Large intestine (tissue), 12 donors: ENCODE measurements at places on chromosomes 4 and X. TPM values are rescaled to one million over a fixed set of nuclear protein-coding genes. Genes with fewer than 3 reads are reported as not detected.

PRR32 gene
- polyA plus RNA-seq: 0.18 TPM

USP11 gene
- polyA plus RNA-seq: 57.6 TPM

TLR8 gene
- polyA plus RNA-seq: 0.67 TPM

MAGEA8 gene
- polyA plus RNA-seq: 0.12 TPM

SATL1 gene
- 0.22 TPM for polyA plus RNA-seq

COX7B2 gene
- not detected for polyA plus RNA-seq

NIPAL1 gene
- polyA plus RNA-seq: 30.7 TPM

TLL1 gene
- 2.8 TPM for polyA plus RNA-seq

MPC1L gene
- polyA plus RNA-seq: not detected

SMIM43 gene
- polyA plus RNA-seq: 0.48 TPM

GYPA gene
- polyA plus RNA-seq: 3.5 TPM

NAP1L2 gene
- 1.9 TPM for polyA plus RNA-seq

CCKAR gene
- polyA plus RNA-seq: 0.52 TPM

DNA sequence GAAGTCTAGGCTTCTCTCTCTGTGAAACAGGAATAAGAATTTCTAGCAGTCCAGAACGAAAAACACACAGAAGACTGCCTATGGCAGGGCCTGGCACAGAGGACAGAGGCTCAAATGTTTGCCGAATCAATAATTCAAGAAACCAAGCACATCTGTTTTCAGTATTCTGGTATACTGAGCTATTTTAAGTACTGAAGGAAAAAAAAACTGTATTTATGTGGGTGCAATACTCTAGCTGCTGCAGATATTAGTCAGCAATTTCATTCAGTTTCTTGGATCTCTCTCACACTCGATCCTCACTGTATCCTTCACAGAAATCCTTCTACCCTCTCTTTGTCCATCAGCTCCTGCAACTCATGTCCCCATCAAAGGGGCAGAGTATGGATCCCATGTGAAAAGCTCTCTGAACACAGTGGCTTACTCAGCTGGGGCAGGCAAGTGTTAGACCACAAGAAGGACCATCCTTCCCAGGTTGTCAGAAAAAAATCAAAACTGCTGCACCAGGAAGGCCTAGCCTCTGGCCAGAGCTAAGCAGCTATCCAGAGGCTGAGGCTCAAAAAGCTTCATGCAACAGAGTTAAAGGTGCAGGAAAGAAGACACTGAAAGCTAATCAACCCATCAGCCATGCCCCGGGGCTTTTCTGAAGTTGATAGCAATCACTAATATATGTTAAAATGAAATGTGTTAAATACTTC, 9.1 kb upstream of the USO1 start:
- DNase-seq: no peak

DNA sequence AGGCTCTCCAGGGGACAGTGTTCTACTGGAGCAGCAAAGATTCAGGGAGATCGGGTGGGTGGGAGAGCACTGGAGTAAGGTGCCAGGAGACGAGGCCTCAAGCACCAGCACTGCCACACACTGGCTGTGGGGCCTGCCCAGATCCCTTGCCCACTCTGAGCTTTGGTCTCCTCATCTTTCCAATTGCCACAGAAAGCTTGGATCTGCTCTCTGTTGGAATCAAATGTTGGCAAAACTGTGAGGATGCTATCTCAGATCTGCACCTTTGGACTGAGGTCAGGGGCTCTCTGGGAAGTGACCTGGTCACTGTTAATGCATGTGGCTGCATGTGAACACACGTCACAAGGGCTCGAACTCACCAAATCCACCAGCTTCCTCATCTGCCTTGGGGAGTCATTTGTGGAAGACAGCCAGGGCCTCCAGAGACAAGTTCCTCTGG, 1.3 kb downstream of the RIPPLY1 start:
- peak; percentile 29 for DNase-seq

- no peak for DNase-seq
Observed at GRCh38 chr4:89712141-89712540, 124.8 kb downstream of the SNCA start.

- DNase-seq: peak; percentile 66
Observed at GRCh38 chr4:106287353-106287969, 28.5 kb downstream of the TBCK start.

DNA sequence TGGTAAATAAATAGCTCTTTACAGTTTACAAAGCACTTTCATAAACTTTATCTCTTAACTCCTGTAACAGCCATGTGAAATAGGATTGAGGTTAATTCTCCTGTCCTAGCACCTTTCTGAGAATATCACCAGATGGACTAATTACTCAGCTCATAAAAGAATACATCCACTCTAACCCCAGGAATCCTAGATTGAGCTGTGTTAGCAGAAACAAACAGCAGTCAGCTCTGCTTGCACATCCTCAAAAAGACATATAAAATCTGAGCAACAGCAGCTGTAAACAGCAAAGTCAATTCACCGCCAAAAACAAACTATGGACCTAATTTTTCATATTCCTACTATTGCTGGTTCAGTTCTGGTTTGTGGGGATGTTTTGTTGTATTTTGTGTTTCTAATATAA, 182.8 kb downstream of the QDPR start:
- DNase-seq: no peak

DNA sequence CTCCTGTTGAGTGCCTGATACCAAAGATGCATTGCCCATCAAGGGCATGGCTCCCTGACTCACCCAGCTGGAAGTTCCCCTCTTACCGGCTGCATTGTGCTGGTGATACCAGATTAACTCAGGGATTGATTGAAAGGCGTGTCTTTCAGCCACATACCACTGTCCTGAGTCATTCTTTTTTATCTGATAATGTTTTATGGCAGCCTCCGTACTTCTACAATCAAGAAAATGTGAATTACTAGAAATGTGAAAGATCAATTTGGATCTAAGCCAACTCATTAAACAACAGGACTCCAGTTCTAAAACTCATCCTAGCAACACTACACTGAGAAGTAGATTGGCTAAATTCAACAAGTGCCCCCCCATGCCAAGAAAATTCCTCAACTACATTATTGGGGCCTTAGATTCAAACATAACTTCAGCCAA, 40.0 kb downstream of the TXK start:
- peak; percentile 19 for DNase-seq

DNA sequence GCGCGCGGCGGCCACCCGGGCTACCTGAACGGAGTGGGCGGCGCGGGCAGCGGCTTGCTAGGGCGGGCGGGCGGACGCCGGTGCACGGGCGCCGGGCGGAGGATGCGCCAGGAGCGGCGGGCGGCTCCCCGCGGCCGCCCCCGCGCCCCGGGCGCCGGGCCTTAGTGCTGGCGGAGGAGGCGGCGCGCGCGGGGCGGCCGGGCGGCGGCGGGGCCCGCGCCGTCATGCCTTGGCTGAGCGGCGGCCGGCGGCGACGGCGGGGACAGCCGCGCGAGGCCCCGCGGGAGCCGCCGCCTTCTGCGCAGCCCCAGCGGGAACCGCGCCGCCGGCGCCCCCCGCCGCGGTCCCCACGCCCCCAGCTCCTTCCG, 48.2 kb downstream of the CLDN34 start:
- no peak for DNase-seq

- peak; percentile 70 for DNase-seq
Observed at GRCh38 chr4:2009651-2010233, 968 bp upstream of the NELFA start.

- no peak for DNase-seq
Observed at GRCh38 chrX:129346574-129346973, 176.7 kb downstream of the SMARCA1 start.

GRCh38 chr4:184343502-184344177, 126.0 kb upstream of the ENPP6 start:
- DNase-seq: peak; percentile 90

- no peak for DNase-seq
Observed at GRCh38 chr4:146340798-146341197, 126.5 kb downstream of the REELD1 start.

DNA sequence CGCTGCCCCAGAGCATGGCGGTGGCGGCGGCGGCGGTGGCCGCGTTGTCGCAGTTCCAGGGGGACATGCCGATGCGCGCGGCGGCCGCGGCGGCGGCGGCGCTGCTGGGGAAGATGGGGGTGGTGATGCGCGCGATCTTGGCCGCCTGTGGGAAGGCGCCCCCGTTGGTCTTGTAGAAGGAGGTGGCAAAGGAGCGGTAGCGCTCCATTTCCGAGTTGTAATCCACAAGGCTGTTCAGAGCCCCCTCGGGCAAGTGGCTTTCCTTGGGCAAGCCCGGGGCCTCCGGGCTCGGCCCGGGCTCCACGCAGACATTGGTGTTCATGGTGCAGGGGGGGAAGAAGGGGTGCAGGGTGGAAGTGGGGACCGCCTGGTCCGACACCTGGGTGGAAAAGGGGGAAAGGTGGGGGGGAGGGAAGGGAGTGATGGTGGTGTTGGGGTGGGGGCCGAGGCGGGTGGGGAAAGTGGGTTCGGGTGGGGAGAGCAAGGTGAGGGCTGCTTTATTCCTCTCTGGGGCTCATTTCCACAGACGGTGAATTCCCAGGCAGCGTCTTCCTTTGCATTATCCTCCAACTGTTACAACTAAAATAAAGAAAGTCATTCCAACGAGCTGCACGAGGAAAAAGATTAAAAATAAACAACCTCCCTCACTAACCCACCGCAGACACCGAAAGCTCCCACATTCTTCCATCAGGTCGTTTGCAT, 3.1 kb downstream of the CXXC4 start:
- DNase-seq: peak; percentile 53

- no peak for DNase-seq
Observed at GRCh38 chr4:166655705-166656104, 578.6 kb downstream of the SPOCK3 start.

DNA sequence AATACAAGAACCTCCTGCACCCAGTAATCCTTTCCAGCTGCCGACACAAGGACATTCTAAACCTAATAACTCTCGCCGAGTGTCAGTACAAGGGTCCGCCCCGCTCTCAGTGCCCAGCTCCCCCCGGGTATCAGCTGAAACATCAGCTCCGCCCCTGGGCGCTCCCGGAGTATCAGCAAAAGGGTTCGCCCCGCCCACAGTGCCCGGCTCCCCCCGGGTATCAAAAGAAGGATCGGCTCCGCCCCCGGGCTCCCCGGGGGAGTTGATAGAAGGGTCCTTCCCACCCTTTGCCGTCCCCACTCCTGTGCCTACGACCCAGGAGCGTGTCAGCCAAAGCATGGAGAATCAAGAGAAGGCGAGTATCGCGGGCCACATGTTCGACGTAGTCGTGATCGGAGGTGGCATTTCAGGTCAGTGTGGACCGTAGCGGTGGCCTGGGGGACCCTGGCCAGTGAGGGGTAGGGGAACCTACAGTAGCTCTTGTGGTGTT, at the start of gene MAOA:
Gene MAOA (plus strand): TSS at position 295 of the 490 bp plus-strand sequence. CDS start 43 bp downstream, at position 338.
- peak; percentile 49 for DNase-seq

DNA sequence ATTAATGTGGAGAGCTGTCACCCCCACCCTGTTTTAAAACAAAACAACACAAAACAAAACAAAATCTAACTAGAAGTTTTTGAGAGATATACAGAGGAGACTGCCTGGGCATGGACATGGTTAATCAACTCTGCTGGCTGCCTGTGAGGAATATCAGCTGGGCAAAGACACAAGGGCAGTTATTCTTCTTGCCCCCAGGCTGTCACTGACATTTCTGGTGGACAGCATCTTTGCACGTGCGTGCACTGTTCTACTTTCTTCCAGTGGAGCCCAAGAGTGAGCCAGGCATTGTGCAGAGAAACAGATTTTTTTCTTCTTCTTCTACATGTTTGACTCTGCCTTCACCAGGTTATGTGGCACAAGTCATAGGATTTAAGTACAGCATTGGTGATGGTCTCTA, 13.8 kb downstream of the IRS4 start:
- no peak for DNase-seq

- DNase-seq: no peak
Observed at GRCh38 chr4:44738615-44739014, 12.3 kb upstream of the GNPDA2 start.

DNA sequence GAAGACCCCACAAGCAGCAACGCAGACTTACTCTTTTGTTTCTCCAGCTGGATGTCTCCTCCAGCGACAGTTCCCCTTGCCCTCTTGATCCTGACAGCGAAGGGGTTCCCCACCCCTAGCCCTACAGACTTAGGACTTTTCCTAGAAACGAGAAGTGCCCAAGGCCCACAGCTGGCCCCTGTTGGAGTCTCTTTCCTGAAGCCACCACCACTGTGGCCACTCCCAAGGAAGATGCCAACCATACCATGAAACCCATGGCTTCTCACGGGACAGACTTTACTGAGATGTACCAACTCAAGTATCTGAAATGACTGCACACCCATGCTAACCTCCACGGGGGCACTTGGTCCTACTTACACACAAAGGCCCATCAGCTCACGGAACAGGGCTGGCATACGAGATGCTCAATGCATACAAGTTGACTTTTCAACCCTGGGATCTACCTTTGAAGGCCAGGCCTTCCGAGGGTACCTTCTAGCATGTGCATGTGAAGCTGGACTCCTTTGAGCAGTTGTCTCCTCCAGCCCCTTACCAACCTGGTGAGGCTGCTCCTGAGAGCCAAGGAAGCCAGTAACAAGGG, 924 bp upstream of the IRAK1 start:
- DNase-seq: no peak

DNA sequence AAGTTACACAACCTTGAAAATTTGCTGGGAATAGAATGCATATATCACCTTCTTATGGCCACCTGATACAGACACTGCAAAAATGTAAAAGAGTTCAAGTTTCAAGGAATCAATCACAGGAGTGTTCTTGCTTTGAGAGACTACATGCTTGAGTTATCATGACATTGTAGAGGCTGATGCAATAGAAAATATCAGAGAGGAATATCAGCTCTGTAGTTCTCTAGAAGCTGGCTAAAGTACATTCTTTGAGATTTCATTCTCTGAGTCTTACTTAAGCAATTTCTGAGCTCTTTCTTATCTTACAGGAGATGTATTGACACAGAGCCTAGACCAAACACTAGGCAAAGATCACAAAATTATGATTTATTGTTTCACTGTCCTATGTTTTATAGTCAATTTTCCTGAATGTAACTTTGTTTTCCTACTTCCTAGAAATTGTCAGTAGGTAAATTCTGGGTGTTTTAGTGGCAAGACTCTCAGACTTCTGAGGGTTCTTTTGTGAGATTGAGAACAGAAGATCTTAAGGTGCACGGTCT, 152.1 kb upstream of the HPGD start:
- peak; percentile 35 for DNase-seq

GRCh38 chr4:120293341-120293740, 226.7 kb upstream of the MAD2L1 start:
- DNase-seq: no peak

DNA sequence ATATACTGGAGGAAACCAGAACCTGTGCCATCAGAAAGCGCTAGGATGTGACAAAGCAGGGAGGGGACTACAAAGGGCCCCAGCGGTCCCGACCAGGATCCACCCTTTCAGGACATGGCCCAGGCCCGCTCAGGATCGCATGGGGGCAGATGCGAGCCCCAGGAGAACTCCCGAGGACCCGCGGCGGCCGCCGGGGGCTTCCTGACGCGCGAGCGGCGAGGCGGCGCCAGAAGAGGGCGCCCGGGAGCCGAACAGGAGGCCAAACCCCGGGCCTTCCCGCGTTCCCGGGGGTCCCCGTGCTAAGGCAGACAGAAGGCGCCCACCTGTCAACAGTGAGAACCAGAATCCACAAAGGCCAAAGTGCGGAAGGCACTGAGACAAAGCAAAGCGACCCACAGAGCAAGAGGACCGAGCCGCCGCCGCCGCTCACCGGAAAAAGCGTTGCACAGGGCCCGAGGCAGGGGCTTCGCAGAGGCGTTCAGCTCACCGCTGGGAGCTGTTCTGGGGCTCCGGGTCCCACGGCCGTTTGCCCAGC, 7.3 kb upstream of the OPN1LW start:
- DNase-seq: peak; percentile 55
